Stimulated activated CD4-positive, alpha-beta T cell treated with anti-CD3 and anti-CD28 coated beads, Interleukin-12 subunit alpha, Interleukin-12 subunit beta, amount 100 ng/mL, for 4 hours (primary cell): ENCODE measurements at places on chromosomes 2 and 18.

DNA sequence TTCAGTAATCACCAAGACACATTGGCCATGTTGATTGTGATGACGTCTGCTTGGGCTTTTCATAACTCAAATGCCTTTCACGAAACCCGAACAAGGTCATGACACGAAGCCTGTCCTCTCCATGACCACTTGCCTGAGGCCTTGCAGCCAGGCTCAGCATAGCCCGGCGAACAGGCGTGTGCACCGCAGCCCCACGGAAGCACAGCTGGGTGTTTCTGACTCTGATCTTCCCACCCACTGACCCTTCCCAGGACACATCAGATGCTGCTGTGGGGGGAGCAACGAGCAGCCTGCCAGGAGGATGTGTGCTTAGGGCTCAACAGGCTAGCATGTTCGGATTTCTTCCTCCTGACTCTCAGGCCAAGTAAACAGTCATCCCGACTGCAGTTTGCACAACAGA lies 369.4 kb upstream of the SALL3 start:
- DNase-seq, result no peak

GRCh38 chr18:2883076-2883735 lies 36.4 kb downstream of the EMILIN2 start:
- DNase-seq, result peak; percentile 26

GRCh38 chr2:45925636-45926366 lies 274.3 kb downstream of the PRKCE start:
- no peak for DNase-seq

DNA sequence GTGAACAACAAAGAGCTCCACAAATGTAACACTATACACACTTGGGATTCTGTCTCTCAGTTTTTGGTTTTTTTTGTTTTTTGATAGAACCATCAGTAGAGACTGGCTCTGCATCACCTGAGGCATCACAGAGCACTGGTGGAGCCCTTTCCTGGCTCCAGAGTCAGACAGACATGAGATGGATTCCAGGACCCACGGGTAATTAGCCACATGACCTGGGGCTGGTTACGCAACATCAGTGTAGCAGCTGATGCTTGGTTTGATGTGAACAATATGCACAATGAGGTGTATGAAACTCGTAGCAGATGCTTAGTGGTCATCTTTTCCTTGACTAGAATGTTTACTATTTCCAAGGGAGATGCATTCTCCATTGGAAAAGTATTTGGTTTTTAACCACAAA lies 40.7 kb downstream of the CMPK2 start:
- DNase-seq, result no peak

- DNase-seq, result no peak
Observed at GRCh38 chr2:200787351-200788120, 24.2 kb upstream of the BZW1 start.

GRCh38 chr2:71100195-71100964 lies 29.6 kb downstream of the MCEE start:
- DNase-seq, result peak; percentile 23

DNA sequence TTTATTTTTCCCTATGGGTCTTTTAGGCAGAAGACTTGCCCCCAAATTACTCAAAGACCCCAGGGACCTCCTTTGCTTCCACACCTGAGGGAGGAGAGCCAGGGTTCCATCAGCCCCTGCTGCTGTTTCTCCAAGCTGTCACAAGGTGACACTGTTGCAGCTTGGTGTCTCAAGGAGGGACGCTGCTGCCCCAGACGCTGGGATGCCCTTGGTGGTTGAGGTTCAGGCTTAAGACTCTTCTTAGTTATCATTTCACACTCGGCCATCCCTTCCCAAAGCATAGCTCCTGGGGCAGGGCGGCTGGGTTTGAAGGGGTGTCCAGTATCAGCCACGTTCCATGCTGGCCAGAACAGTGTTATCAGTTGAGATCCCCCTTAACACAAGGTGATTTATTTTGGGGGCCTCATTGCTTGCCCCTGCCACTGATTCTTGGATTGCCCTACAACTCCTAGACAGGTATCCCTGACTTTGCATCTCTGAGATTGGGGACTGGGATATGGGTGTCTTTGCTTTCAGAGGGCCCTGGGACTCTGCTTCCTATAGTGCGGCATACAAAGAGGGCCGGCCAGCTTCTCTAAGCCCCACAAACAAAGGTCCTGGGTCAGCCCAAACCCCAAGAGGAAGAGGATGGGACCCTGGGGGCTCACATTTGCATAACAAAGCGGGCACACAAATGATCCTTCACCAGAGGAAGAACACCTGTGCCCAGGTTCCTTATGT lies 22.7 kb downstream of the GPR55 start:
- peak; percentile 58 for DNase-seq

GRCh38 chr2:25566694-25567093 lies 106.7 kb downstream of the DTNB start:
- no peak for DNase-seq

- no peak for DNase-seq
Observed at GRCh38 chr18:59029663-59030429, 109.8 kb upstream of the SEC11C start.

DNA sequence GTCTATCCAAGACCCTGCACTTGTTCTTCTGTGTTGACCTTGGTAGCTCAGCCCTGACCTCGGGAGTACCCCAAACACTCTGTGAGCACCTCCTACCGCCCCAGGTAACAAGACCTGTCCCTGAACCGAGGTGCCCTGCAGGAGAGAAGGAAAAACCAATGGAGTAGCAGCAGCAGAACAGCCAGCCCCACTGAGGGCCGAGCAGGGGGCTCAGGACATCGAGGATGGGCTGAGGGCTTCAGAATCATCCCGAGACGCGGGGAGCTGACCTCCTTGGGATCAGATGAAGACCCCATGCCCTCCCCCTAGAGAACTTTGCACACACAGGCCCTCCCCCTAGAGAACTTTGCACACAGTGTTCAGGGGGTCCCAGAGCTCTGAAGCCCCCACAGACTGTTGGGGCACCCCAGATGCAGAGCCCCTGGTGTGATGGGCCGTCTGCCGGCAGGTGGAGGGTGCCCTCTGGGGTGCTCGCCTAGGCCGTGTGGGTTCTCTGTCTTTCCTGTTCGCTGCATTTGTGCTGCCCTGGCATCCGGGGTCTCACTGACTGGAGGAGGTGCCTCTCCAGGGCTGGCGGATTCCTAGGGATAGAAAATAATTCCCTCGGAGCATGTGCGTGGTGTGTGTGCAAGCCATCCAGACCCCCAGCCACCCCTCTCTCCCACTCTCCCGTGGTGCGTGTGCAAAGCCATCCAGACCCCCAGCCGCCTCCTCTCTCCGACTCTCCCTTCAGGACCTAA lies 189.1 kb downstream of the TWIST2 start:
- DNase-seq, result no peak

- DNase-seq, result no peak
Observed at GRCh38 chr2:60717691-60718090, 38.4 kb upstream of the PAPOLG start.

DNA sequence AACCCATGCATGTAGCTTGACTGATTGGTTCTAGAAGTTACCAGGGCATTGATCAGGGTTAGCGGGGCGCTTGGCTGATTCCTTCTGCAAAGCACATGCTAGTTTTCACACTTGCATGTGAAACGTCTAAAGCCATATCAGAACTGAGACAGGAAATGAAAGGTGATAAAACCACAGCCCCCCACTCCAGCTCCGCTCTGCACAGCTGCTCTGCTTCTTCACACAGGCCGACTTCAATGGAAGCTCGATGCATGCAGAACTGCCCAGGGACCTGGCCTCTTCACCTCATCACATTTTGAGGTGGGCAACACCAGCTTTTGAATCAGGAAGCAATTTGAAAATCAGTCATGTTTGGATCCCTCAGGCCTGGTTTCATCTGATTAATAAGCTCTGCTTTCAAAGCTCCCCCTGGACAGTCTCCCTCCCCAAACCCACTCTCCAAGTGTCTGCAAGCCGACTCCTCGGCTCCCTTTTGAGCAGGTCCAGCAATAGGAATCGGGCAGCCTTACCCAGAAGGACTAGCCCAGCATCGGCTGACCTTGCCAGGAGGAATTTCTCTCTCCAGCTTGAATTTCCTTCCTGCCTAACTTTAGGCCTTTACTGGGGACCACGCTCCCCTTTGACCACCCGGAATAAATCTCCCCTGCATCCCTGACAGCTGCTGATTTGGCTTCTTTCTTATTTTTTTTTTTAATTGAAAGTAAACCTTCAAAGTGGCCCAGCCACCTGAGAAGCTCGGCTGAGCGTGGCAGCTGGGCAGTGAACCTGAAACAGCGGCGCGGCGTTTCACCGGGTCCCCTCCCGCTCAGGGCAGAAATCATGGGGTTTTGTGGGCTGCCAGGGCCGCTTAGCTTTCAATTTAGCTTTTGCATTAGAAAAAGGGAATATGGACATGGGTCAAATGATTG lies 31.7 kb downstream of the HRH4 start:
- no peak for DNase-seq

- DNase-seq, result no peak
Observed at GRCh38 chr2:10579441-10579840, 110.3 kb downstream of the NOL10 start.

DNA sequence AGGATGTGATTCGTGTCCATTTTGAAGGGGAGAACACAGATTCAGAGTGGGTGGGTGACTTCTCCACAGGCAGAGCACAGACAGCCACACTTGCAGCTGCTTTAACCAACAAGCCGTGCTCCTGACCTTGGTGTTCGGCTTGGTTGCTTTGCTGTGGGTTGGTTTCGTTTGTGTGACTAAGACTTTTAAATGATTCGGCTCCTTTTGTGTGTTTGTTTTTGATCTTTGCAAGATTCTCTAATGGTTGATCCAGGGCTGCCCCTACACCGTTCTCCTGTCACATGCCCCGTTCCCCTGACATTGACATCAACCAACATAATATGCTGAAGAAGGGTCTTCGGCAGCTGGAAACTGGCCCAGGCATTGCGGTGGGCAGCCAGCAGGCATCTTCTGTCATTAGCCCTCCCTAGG lies 95.9 kb upstream of the MBOAT2 start:
- DNase-seq, result no peak

DNA sequence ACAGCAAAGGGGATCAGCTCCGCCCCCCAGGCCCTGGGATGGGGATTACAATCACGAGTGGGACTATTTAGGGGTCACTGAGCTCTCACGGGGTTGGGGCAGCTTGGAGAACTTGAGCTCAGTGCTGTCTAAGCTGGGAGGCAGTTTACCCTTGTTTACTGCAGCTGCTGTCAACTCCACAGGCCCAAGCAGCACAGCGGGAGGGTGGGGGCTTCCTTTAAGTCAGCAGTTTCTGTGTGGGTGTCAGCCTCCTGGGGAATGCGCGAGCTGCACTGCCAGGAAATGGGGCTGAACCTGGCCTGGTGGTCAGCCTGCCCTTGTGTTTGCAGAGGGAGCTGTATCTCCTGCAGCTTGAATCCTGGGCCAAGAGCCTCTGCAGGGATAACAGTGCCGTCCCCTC lies 29.8 kb downstream of the TOGARAM2 start:
- no peak for DNase-seq

- DNase-seq, result no peak
Observed at GRCh38 chr2:48080534-48081316, 174.4 kb upstream of the FBXO11 start.

DNA sequence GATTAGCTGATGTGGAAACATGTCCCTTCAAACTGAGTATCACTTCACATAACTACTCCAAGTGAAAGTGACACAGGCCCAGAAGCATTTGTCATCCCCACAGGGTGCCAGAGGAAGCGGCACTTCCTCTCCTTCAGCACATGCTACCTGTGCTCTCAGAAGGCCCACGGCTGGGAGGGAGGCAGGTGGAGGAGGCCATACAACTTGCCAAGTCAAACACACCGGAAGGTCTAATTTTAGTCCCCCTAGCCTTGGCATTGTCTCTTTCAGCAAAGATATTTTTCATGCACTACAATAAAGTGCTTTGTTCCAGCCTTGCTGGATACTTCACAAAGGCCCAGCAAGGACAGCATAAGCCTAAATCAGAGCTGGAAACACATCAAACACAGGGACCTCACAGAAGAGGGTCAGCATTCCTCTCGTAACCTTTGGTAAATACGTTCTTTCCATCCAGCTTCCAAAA lies 38.0 kb downstream of the VSNL1 start:
- DNase-seq, result no peak

GRCh38 chr2:57278451-57278850 lies 768.2 kb upstream of the VRK2 start:
- no peak for DNase-seq

GRCh38 chr2:203361922-203362321 lies 33.7 kb downstream of the ABI2 start:
- DNase-seq, result no peak

- DNase-seq, result no peak
Observed at GRCh38 chr2:222752746-222753145, 81.3 kb downstream of the MOGAT1 start.

- no peak for DNase-seq
Observed at GRCh38 chr2:121667618-121668017, 18.4 kb upstream of the CLASP1 start.

DNA sequence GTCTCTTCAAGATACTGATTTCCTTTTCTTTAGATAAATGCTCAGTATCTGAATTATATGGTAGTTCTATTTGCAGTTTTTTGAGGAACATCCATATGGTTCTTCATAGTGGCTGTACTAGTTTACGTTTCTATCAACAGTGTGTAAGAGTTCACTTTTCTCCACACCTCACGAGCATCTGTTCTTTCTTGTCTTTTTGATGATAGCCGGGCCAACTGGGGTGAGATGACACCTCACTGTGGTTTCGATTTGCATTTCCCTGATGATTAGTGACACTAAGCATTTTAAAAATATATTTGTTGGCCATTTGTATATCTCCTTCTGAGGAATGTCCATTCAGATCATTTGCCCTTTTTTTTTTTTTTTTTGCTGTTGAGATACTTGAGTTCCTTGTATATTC lies 458.8 kb downstream of the SETBP1 start:
- no peak for DNase-seq

DNA sequence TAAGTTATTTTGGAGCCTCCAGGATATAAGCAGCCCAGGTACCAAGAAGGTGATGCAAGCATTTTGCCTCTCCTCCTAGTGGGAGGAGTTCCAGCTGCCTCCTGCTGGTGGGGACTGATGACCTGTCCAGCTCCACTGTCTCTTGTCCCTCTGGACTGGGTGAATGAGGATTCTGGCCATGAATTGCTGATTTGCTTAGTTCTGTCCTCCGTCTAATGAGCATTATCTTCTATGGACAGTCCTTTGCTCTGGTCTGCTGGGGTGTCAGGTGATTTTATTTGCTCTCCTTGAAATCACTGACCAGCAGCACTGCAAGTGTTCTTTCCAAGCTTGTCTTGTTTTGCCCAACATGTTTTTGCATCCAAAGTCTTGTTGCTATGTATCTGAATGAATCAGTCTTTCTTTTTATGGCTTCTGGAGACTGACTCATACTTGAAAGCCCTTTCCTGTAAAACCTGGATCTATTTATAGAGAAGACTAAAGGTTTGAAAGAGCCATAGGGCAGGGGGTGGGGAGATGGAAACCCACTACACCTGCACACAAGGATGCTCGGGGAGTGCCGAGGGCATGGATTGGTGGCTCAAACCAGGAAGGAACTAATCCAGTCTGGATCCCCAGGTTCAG lies 40.5 kb upstream of the EFHD1 start:
- DNase-seq, result no peak

GRCh38 chr2:140714586-140714985 lies 1416.2 kb downstream of the LRP1B start:
- DNase-seq, result no peak
